ENCODE measurements at places on chromosomes 3 and 15.

DNA sequence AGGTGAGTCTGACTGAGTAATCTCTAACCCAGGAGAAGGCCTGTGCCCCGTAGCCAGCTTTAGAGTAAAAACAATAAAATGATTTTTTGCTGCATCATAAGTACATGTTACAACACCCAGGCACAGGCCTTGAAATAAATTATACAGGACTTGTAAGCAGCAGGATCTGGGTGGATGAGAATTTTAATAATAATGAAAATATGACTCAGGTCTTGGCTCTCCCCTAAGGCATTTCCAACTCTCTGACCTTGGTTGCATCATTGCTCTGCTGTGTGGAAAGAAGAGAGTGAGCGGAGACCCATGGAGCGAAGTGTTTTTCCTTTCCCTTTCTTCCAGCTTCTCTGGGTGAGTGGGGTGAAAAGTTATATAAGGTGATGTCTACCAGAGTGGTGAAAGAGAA lies 44.6 kb downstream of the EOMES start:
- no peak for DNase-seq

DNA sequence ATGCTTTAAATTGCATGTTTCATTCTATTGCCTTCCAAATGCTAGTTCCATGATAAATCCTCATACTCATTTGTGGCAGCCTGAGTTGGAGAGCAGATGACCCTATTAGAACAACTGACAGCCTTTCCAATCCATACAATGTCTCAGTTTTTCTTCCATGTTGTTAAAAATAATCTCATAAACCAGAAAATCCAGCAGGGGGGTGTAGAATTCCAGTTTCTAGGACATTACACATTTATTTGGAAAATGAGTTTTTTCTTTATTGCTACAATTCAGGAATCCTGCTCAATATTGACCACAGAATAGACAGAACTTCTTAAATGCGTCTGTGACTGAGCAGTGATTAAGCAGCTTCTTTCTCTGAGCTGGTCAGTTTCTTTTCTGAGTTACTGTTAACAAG lies 174.2 kb upstream of the ATP10A start:
- DNase-seq: no peak

DNA sequence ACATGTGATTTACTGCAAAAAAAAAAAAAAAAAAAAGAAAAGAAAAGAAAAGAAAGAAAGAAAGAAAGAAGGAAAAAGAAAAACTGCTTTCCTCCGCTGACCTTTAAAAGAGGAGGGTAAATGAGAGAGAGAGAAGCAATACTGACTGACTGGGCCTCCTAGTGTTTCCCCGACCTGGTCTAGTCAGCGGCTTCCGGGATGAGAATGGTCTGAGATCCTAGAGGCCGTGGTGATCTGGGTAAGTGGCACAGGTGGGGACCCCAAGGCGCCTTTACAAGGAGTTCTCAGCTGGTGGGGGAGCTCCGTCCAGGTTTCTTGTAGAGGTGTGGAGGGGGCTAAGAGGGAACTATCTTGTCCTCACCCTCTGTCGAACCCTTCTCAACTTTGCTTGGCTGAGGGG lies 223.1 kb downstream of the MEIS2 start:
- no peak for DNase-seq

DNA sequence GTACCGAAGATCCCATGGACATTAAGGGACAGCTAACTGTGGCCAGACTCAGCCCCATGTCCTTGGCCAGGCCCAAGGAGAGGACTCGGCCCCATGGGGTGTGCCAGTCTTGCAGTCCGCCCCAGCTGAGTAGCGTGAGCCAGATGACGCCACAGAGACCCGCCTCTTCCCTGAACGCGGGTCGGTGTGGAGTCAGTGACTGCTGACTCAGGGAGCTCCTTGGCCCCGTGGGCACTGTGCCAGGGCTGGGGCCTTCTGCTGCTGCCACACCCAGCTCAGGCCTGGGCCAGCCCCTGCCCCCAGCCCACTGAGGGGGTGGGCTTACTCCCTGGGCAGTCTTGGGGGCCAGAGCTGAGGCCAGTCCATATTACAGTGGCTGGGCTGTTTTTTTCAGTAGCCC lies 52.8 kb downstream of the PLXNA1 start:
- DNase-seq: peak; percentile 46

DNA sequence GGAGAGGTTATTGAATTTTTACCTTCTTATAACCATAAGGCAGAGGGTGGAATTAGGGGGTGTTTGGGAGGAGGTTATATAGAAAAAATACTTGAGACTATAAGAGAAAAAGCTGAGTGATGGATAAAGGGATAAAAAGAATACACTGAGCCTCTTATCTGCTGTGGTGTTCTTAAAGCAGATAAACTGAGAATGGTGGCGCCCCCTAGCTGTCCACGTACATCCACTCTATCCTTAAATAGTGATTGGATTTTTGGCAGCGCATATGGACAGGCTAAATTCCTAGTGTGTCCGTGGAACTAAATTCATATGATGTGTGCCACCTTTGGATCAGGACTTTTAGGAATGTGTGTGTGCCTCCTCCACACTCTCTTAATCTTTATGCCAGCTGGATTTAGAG lies 121.1 kb downstream of the OXSM start:
- DNase-seq: no peak

DNA sequence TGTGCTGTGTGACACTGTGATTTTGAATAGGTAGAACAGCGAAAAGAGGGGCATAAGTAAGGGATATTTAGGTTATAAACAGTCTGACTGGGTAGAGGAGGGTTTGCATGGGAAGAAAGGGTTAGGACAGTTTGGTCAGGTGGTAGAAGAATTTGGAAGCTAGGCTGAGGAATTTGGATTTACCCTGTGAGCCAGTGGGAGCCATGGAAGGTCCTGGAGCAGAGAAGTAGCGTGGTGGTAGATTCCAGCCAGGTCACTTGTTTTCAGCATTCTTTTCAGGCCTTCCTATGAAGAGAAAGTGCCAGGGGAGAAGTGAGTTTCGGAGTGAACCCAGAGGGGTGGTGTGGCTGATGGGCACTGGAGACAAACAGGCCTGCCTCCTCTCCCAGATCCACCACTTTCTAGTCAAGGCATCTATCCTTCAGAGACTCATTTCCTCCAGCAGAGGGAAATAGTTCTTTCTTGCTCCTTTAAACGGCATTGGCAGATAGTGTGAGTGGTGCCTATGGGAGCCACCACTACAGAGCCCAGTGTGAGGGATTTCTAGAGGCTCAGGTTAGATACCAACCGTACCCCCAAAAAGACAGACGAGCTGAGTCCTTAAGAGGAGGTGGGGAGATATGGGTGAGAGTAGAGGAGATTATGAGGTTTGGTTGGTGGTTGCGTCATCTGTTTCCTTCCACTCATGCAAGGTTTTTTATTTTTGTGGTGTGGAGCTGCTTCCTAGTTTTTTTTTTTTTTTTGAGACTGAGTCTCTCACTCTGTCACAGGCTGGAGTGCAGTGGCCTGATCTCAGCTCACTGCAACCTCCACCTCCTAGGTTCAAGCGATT lies 21.2 kb downstream of the PXK start:
- DNase-seq: no peak

- DNase-seq: no peak
Observed at GRCh38 chr3:124281453-124282316, 289.8 kb upstream of the ROPN1 start.

GRCh38 chr15:58574631-58575030 lies 142.8 kb downstream of the LIPC start:
- DNase-seq: no peak

DNA sequence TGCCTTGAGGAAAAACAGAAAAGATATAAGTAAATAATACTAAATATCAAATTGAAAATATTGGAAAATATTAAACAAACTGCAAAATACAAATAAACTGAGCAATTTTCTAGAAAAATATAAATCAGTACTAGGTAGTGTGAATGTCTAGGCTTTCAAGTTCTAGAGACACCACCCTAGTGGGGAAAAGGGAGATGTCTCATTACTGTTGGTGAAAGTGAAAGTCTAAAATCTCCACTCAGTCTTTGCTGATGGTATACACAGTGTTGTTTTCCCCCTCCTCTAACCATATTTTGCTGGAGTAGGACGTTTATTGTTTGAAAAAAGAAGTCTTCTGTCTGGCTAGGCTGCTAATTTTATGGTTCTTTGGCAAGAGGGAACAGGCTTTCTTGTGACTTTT lies 1368.9 kb downstream of the OTOL1 start:
- DNase-seq: no peak

GRCh38 chr15:73165435-73165834 lies 113.2 kb downstream of the NEO1 start:
- no peak for DNase-seq

DNA sequence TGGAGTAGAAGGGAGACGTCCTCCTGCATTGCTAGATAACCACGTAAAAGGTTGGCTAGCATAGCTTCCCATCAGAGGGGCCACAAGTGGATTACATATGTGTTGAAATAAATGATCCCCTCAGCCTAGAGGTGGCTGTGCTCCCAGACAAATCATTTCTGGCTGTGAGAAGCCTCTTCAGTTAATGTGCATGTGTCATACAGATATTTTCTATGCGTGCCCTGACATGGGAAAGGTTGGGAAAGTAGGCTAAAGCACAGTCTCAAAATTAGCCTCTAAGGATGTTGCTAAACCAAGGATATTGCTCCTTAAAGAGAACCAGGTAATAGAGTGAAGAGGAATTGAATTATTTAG lies 17.8 kb downstream of the USP3 start:
- no peak for DNase-seq

DNA sequence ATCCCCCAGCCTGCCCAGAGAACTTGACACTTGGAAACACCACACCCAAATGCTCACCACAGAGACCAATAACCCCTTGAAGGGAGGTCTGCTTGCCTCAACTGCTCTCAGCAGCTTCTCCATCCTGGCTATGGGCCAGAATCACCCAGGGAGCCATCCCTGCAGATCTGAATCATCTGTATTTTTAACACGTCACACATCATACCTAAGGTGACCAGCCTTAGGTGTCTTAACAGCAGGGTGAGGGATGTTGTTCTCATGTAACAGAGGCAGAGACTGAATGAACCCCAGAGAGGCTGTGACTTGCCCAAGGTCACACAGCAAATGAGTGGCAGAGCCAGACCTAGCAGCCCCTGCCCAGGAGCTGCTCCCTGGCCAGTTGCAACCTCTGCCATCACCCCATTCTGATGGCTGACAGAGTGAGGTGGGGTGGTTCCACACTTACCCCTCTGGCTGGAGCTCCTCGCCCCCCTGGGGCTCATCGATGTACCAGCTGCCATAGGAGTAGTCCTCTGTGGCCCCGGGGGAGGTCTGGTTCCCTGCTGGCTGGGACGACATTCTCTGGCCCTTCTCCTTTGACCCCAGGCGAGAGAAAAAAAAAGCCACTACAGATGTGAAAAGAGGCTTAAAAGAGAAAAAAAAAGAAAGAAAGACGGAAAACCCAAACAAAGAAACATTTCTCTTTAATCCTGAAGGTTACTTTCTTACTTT lies 722 bp downstream of the STRA6 start:
- no peak for DNase-seq

DNA sequence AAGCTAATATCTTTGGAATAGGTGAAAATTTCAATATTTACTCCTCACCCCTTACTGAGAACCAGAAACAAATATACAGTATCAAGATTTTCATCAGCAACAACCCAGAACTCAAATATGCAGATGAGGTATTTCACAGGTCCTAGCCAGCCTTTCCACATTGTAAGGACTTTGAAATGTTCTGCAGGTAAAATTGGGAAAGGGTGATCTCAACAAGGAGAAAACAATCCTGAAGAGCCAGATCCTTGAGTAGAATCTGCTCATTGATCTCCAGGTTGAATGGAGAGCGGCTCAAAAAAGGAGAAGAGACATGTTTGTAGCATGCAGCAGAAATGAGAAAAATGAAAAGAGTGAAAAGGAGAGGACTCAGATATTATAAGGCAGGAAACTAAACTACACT lies 493.3 kb upstream of the NAALADL2 start:
- no peak for DNase-seq

GRCh38 chr3:65960087-65960486 lies 78.6 kb downstream of the MAGI1 start:
- DNase-seq: no peak

- DNase-seq: no peak
Observed at GRCh38 chr3:197212290-197212689, 86.1 kb downstream of the DLG1 start.

DNA sequence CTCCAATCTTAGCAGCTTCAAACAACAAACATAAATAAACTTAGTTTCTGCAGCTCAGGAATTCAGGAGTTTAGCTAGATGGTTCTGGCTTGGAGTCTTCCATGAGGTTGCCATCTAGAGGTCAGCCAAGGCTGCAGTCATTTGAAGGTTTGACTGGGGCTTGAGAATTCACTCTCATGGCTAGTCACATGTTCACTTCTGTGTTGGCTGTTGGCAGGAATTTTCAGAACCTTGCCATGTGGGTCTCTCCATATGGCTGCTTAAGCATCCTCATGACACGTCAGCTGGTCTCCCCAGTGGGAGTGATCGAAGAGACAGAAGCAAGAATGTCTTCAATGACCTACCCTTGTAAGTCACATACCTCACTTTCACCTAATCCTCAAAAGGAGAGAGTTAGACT lies 269.2 kb upstream of the CNTN3 start:
- DNase-seq: no peak

- peak; percentile 23 for DNase-seq
Observed at GRCh38 chr3:50325497-50326181, 2.4 kb downstream of the TUSC2 start.

- no peak for DNase-seq
Observed at GRCh38 chr3:127899766-127900165, 15.3 kb upstream of the KBTBD12 start.

GRCh38 chr3:136667081-136667480 lies 85.1 kb downstream of the STAG1 start:
- DNase-seq: no peak

GRCh38 chr3:46462111-46462510 lies 2.6 kb downstream of the LTF start:
- DNase-seq: no peak

DNA sequence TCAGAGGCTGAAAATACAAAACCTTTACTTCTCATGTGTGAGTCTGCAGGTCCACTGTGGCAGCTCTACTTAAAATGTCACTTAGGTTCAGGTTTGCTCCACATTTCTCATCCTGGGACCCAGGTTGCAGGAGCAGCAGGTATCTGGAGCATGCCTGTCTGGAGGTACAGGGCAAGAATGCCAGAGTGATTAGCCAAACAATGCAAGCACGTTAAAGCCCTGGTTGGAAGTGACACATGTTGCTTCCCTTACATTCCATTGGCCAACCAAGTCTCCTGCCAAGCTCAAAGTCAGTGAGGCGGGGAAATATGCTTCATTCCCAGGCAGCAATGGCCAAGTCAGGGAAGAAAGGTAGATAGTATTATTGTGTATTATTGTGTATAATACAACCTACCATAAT lies 76.8 kb upstream of the ARL6 start:
- no peak for DNase-seq

DNA sequence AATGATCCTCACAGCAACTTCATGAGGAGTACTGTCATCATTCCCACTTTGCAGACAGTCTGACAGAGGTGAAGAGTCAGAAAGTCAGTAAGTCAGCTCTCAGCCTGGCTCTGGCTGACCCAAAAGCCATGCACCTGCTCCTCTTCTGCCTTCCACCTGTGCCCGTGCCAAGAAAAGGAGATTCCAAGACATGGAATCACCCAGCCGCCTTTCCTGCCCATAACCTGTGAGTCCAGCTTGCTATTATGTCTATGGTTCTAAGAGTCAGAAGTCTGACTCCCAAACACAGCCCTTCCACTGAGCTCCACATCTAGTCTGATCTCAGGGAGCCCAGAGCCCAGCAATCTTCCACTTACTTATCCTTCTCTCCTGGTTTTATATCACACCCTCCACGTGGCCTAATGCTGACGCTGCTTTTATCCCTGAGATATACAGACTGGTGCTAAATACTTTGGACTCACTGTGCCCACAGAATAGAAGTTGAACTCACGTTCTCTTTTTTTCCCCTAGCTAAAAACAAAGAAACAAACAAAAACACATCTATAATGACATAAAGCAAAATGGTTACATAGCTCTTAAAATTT lies 66.0 kb downstream of the PLD1 start:
- DNase-seq: no peak
